Right hindlimb (tissue), 1 donor: ENCODE measurements at places on chromosomes 11 and 22.

DNA sequence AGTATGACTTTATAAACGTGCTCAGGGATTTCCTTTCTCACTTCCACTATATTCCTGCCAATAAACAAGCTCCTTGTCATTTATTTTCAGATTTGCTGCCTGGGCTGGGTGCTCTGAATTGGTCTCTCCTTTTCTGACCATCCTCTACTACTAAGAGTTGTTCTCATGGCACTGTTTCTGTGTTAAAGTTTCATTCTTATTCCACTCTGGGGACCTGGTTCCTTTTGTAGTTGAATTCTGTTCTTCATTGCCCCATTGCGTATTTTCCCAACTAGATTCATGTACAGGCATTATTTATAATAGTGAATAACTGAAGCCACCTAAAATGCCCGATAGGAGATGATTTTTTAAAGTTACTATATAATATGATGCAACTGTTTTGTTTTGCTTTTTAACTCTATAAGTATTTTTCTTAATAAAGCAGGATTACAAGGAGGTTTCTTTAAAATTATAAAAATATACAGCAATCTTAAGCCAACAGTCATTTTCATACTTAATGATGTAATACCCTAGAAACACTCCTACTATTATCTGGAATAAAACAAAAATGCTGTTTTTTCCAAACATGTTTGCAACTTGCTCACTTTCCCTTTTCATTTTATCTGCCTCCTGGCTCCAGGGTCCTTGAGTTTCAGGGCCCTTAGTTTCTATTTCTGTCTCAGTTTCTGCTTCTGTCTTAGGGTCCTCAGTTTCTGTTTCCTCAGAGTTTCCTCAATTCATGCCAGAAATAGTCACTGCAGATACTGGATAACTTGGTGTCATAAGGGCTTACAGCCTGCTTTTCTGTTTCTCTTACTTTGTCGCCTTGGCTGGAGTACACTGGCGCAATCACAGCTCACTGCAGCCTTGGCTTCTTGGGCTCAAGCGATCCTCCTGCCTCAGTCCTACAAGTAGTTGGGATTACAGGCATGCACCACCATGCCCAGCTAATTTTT lies 9.8 kb upstream of the FUT4 start:
- no peak for DNase-seq

- DNase-seq = no peak
These were observed 18.3 kb downstream of the AMPD3 start for GRCh38 chr11:10473371-10473770.

GRCh38 chr11:120556797-120557196 lies 45.2 kb downstream of the GRIK4 start:
- DNase-seq = no peak

DNA sequence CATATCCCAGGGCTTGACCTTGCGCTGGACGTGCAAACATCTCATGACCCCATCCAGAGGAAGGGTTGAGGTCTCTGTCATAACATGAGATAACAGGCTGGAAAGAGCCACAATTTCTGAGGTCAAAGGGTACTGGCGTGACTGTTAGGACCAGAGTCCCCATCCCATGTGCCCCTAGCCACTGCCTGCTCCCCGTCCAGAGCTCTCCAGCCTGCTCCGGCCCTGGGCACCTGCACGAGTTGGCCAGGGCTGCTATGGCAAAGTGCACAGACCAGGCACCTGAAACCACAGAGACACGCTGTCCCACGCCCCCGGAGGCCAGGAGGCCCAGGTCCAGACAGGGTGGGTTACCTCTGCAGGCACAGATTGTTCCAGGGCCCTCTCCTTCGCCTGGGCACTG lies 58.9 kb downstream of the SHANK2 start:
- DNase-seq = no peak

GRCh38 chr11:73168925-73169579 lies 26.9 kb upstream of the FCHSD2 start:
- DNase-seq = no peak

DNA sequence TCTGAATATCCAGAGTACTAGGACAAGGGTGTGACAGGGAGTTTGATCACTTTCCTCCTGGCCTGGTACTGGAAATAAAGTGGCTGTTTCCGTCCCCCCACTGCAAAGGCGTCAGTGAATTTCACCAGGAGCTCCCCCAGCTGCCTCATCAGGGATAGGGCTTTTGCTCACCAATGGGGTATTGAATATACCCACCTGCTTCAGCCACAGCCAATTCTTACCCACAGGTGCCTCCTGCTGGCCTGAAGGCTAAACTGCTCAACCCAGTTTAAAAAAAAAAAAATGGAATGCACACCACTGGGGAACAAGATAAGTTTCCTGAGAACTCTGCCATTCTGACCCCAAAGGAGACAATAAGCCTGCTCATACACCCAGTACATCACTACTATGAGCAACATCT lies 65.3 kb upstream of the MS4A8 start:
- no peak for DNase-seq

GRCh38 chr11:60485987-60486386 lies 6.6 kb upstream of the MS4A12 start:
- no peak for DNase-seq

GRCh38 chr22:26447584-26448329 lies 18.7 kb downstream of the ASPHD2 start:
- no peak for DNase-seq

GRCh38 chr11:3679077-3679476 lies 7.9 kb upstream of the CHRNA10 start:
- DNase-seq = no peak

DNA sequence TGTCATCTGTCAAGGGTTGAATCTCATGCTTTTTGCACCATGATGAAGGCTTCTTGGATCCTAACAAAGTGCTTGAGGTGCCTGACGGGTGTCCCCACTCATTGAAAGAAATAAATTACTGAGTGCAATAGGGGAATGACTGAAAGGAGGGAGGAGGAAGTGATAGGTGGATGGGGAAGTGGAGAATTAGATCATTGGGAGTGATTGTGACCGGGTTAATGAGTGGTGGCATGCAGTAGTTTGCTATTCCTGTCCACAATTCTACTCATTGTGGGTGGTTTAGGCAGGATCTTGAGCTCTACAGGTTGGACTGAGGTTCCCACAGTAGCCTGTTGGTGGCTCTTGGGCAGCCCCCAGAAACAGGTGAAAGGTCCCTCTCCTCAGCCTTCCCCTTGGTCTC lies 44.3 kb downstream of the THAP12 start:
- no peak for DNase-seq

DNA sequence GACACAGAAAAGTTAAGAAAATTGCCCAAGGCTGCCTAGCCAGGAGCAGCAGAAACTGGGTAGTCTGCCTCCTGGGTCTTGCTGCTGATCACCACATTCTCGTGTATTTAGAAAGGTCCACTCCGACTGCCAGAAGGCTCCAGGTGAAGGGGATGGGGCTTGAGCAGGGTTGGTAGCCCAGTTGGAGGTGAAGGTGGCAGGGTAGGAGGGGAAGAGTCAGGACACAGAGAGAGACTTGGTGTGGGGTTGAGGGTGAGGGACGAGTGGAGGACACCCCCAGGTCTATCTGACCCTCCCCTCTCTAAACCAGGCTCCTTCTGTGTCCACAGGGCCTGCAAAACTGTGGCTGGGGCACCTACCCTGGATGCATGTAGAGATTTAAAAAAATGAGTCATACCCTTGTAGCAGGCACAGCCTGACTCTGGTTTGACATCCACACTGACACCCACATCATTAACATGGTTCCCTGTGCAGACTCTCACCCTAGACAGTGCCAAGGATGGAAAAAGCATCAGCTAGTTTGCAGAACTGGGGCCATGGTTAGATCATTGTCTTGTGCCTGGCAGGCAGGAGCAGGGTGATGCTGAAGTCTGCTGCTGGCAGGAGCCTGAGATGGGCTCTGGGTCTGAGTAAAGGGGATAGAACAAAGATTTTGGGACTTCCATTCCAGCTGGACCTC lies 273.2 kb downstream of the TENM4 start:
- DNase-seq = no peak

DNA sequence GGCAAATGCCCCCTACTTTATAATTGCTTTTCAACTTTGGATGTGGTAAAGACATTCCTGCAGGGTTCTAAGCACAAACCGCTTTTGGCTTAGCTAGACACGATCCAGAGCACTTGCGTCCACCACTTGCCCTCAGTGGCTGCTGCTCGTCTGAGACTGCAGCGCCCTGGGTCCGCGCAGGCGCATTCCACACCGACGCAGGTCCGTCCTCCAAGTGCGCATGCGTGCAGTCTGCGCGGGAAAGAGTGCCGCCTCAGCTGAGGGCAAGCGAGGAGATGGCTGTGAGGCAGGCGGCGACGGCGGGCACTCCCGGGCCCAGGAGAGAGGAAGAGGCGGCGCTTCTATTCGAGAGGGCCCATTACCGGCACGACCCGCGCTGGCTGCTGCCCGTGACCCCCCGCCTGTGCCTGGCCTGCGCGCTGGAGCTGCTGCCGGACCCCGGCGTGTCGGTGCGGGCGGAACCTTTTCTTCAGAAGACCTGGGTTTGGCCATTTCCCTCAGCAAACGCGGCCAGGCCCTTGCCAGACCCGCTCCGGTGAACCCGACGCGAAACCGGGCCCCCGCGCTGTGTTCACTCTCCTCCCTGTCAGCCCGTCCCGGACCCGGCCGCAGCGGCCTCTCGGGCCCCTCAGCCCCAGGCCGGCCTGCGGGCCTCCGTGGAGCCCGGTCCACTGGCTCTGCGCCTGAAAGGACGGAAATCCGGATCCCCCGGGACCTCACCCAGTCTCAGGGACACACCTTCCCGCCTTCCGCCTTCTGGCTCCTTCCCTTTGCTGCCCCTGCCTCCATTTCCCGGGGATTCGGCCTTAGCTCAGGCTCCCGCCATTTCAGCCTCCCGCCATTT lies at the start of gene MEI1:
TSS of gene MEI1 (plus strand) at position 240 of the 844 bp plus-strand sequence. CDS start at position 276, 36 bp downstream.
- DNase-seq = peak; percentile 85

GRCh38 chr22:24473284-24473683 lies 21.8 kb upstream of the UPB1 start:
- no peak for DNase-seq

DNA sequence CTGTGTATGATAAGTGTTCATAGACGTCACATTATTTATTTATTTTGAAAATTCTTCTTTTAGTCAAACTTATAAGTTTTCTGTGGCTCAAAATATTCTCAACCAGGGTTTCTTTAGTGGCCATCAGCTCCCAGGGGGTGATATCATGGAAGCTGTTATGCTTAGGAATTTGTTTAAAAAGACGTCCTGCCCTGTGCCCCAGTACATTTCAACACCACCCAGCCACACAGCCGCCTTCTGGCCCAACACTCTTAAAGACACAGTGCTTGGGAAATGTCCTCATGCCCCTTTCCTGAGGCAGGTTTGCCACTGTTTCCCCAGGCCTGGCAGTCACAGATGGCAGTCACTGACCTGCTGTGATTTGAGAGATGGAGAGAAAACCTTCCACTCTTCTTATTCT lies 19.9 kb downstream of the TSKU start:
- no peak for DNase-seq

DNA sequence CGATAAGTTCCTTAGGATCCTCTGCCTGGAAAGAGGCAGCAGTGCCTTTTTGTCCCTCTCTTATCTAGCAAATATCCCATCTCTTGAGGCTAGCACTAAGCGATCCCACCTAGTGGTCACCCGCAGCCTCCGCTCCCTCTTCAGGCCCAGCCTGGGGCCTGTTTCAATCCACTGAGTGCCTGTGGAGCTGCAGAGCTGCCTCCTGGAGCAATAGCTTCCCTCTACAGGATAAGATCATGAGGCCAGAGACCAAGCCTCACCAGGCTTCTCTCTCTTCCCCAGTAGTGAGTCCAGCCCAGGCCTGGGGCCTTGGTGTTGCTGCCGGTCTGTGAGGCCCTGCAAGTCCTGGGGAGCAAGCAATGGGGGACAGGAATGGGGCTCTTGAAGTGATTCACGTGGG lies 65.8 kb downstream of the SLC22A12 start:
- peak; percentile 11 for DNase-seq

DNA sequence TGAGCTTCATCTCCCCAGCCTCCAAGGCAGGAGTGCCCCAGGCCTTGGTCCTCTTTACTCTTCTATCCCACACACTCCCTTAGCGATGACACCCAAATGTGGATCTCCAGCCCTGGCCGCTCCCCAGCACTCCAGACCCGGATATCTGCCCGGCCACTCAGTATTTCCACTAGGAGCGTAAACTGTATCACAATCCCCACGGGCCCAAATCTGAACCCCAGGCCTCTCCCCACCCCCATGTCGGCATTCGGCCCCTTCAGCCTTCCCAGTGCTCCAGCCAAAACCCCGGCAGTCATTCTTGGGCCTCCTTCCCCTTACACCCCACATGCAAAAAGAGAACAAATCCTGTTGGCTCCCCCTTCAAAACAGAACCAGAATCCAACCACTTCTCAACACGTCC lies 20.8 kb downstream of the WNT11 start:
- DNase-seq = no peak
